ENCODE measurements at places on chromosomes 6 and 20. TPM values are rescaled to one million over a fixed set of nuclear protein-coding genes. Genes with fewer than 3 reads are reported as not detected.

NFATC2 gene
- 4.6 TPM for total RNA-seq

NKX2-4 gene
- total RNA-seq: not detected

ANKRD6 gene
- 7.1 TPM for total RNA-seq

ALDH8A1 gene
- 174 TPM for total RNA-seq

GRCh38 chr6:7921046-7921445 is 10.5 kb upstream of the TXNDC5 start:
- DNase-seq: no peak

DNA sequence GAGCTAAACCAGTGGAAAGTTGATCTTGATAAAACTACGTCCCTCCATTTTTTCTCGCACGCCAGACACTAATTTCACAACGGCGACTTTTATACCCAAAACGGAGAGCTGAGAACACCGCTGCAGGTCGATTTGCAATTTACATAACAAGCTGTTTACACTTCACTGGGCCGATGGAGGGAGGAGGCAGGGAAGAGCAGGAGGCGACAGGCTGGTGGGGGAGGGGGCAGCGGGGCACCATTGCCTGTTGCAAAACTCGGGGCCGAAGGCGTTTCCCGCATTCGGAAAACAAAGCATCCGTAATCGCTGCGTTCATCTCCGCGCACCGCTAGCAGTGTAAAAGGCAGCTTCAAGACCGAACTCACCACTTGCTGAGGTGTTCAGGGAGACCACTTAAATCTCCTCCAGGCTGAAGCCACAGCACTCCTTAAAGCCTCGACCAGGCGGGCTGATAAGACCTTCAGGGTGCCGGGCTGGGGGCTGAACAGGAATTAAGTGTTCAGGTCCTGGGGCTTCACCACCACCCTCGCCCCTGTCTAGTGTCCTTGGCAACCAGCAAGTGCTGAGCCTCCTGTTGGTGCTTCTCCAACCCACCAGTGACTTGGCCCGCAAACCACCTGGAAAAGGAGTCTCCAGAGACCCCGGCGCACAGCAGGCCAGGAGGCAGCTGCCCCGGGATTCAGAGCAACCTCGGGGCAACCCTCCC is 2.0 kb upstream of the FOXC1 start:
- no peak for DNase-seq

Data from left lobe of liver (tissue), 2 donors.